ENCODE measurements at places on chromosomes 1 and 21. TPM values are rescaled to one million over a fixed set of nuclear protein-coding genes. Genes with fewer than 3 reads are reported as not detected.

Gene KCND3
- total RNA-seq = 0.26 TPM

Gene PAX7
- total RNA-seq = 0.13 TPM

Gene RGS13
- total RNA-seq = not detected

Gene NEK7
- 293 TPM for total RNA-seq

Gene IGSF5
- total RNA-seq = not detected

Gene CDCP2
- not detected for total RNA-seq

Gene PODN
- total RNA-seq = 7.6 TPM

Gene SLC6A9
- total RNA-seq = 5.3 TPM

Gene NBPF10
- 4.4 TPM for total RNA-seq

Gene GPR52
- 0.92 TPM for total RNA-seq

Gene FCRL1
- total RNA-seq = not detected

Gene IFI44
- total RNA-seq = 20.1 TPM

Gene MEX3A
- 0.50 TPM for total RNA-seq

Gene IL20
- total RNA-seq = not detected

Gene HMCN1
- total RNA-seq = 151 TPM

Gene IFI44L
- total RNA-seq = 17.2 TPM

Gene C4BPA
- not detected for total RNA-seq

Gene HSD3B2
- total RNA-seq = not detected

Gene IL24
- total RNA-seq = not detected

Gene GSTM1
- total RNA-seq = 11.4 TPM

Gene UBXN11
- total RNA-seq = 5.3 TPM

Gene TCHHL1
- total RNA-seq = not detected

Gene LINGO4
- not detected for total RNA-seq

Gene NDUFS5
- total RNA-seq = 785 TPM

Gene CFAP74
- total RNA-seq = not detected

Gene SPRR3
- not detected for total RNA-seq

Gene ANKRD65
- total RNA-seq = 0.40 TPM

Gene MROH9
- 0.06 TPM for total RNA-seq

Gene MAN1C1
- total RNA-seq = 8.9 TPM

Gene KDF1
- total RNA-seq = not detected

Gene WNT4
- under 0.01 TPM for total RNA-seq

Gene ARHGAP29
- total RNA-seq = 37.7 TPM

Gene CACNA1S
- total RNA-seq = not detected

Gene SPRR2D
- total RNA-seq = not detected

Gene HEYL
- 0.53 TPM for total RNA-seq
